CD4-positive, CD25-positive, alpha-beta regulatory T cell (primary cell): ENCODE measurements at places on chromosomes 11 and 22.

DNA sequence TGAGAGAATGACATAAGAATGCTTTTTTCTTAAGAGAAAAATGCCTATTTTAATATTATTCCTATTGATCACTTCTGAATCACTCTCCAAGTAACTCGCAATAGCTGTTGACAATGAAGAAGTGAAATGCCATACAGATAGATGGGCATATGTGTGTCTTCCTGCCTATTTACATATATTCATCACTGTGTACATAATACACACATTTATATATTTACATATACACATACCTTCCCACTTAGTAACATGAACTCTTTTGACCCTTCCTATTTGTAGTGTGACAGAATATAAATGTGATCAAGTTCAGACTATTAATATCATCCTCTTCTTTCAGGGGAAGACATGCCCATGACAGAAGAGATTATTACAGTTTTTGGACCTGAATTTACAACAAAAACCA lies 756.7 kb downstream of the DLG2 start:
- DNase-seq = no peak

- DNase-seq = no peak
Observed at GRCh38 chr22:50683994-50684371, 11.4 kb downstream of the SHANK3 start.

DNA sequence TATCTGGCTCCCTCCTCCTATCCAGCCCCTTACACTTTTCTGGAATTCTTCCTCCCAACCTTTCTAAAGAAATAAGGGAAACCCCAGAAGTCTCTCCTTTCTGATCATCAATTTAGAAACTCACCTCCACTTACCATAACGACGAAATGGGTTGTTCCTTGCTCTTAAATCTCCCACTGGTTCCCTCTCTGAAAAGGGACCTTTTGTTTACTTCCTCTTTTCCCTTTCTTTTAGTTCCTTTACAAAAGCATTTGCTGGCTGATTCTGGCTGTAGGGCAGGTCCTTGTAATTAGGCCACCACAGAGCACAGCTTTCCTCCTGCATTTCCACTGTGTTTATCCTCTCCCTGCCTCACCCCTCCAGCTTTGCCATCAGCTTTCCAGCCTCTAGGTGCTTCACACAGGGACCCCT lies 12.0 kb downstream of the JAML start:
- no peak for DNase-seq

- DNase-seq = no peak
Observed at GRCh38 chr11:12724301-12725054, 50.3 kb downstream of the TEAD1 start.

GRCh38 chr11:44726283-44727113 lies at the start of gene TSPAN18:
Gene TSPAN18, plus strand, starts transcription at chr11:44726962. Its CDS starts 179,455 bp downstream, at chr11:44906417.
- peak; percentile 28 for DNase-seq

- no peak for DNase-seq
Observed at GRCh38 chr11:72119198-72119597, 6.7 kb upstream of the ANAPC15 start.

GRCh38 chr11:76604081-76604625 lies 66.4 kb downstream of the LRRC32 start:
- no peak for DNase-seq

GRCh38 chr11:5317292-5317691 lies 6.8 kb downstream of the OR51B2 start:
- DNase-seq = no peak

GRCh38 chr11:64059339-64060140 lies 23.8 kb downstream of the FLRT1 start:
- no peak for DNase-seq

GRCh38 chr22:42997582-42998090 lies 17.3 kb downstream of the PACSIN2 start:
- DNase-seq = no peak

GRCh38 chr11:83778596-83778995 lies 492.4 kb upstream of the CCDC90B start:
- DNase-seq = no peak

DNA sequence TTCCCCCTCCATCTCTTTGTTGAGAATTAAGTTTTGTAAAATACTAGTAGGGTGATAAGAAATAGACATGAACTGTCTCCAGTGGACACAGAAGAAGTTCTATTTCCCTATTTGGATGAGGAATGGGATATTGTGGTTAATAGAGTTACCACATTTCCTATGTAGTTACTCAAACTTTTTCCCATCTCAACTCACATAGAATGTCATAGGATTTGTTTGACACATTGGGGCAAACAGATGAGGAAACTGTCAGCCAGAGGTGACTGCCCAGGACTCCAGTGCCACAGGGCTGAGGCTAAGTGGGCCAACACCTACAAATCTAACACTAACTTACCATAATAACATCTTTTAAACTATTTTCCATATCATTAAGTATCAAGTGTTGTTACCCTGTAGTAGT lies 58.3 kb downstream of the CCDC83 start:
- no peak for DNase-seq

GRCh38 chr22:46931414-46931813 lies 169.0 kb downstream of the TBC1D22A start:
- no peak for DNase-seq

GRCh38 chr11:62816557-62816956 lies 11.3 kb upstream of the NXF1 start:
- DNase-seq = no peak

DNA sequence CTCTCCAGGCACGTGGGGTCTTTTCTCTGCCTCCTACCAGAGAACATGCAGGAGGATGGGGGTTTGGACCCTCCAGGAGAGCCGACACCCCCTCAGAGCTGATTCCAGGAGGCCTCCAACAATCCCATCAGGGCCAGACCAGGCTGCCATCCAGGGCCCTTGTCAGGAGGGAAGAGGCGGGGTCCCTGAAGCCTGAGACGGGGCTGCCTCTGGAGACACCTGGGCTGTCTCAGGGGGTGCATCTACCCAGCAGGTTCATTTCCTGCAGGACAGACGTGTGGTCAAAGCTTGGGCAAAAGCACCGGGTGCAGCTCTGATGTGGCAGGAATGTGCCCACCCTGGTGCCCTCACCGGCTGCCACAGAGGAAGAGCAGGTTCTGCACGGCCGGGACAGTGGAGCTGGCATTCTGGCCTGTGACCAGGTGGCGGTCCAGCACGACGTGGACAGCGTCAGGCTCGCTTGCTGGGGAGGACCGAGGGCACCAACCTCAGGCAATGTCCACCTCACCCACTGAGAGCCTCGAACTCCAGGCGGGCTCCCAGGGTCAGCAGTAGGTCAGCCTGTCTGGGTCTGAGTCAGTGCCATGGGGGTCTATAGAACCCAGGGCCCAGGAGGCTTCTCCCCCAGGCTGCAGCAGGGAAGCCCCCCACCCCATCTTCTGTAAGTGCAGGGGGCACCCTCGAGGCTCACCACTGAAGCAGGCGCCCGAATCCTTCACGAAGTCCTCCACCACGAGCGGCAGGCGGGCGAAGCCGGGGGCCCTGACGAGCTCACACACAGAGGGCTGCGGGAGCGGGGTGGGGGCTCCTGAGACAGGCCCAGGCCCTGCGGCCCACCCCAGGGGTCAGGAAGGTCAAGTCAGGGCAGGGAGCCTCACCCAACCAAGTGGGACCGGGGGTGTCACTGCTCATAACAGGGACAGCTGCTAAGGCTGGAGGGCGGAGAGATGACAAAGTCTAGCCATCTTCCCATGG lies 6.4 kb downstream of the GATD1 start:
- no peak for DNase-seq

DNA sequence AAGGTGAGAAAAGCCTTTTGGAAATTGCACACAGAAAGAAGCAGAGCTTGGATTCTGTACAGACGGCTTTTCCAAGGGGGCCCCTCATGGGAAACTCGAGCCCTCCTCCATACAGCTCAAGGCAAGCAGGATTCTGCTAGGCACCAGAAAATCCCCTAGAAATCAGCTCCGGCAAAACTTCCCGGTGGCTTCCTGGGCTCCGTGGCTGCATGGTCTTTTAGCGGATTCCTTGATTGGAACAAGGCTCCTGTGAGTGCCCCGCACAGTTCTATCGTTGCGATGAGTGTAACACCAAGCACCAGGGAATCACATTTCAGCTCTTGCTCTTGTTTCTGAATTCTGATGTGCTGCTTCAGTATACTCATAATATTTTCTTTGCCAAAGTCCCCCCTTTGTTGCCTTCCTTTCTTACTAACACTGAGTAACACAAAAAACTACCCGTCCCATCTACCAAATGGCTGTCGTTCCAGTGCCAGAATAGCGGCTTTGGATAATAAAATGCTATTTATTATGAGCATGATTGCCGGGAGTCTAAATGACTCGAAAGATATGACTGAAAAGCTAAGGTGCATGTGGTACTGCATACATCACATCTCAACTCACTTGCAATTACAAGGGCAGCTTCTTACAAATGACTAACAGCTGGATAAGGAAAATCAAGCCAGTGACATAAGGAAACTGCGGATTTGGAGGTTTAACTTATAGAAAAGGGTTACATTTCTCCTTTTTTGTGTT lies 494.1 kb downstream of the DLG2 start:
- DNase-seq = no peak

DNA sequence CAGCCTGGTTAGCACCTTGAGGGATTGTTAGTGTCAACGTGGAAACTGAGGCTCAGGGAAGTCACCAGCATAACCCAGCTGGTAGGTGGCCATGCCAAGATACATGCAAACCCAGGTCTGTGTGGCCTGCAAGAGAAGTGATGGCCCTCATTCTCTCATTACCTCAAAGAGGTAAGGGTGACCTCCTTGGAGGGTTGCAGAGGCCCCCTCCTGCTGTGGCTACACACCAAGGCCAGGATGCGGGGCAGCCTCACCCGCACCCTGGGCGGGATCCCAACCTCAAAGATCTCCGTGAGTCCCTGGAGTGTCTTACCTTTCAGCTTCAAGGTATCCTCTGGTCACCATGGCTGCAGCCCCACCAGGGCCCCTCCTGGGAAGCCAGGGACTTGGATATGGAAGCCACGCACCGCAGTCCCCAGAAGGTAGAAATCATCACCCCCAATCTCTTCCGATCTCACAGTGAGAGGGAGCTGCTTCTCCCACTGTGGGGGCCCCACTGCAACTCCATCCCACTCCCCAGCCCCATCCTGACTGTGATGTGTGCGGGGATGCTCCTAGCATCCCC lies 95.4 kb downstream of the MORC2 start:
- DNase-seq = no peak

- DNase-seq = peak; percentile 78
Observed at GRCh38 chr11:14891143-14892035, 642 bp downstream of the CYP2R1 start.

GRCh38 chr11:3152471-3153110 lies 12.5 kb downstream of the OSBPL5 start:
- no peak for DNase-seq

DNA sequence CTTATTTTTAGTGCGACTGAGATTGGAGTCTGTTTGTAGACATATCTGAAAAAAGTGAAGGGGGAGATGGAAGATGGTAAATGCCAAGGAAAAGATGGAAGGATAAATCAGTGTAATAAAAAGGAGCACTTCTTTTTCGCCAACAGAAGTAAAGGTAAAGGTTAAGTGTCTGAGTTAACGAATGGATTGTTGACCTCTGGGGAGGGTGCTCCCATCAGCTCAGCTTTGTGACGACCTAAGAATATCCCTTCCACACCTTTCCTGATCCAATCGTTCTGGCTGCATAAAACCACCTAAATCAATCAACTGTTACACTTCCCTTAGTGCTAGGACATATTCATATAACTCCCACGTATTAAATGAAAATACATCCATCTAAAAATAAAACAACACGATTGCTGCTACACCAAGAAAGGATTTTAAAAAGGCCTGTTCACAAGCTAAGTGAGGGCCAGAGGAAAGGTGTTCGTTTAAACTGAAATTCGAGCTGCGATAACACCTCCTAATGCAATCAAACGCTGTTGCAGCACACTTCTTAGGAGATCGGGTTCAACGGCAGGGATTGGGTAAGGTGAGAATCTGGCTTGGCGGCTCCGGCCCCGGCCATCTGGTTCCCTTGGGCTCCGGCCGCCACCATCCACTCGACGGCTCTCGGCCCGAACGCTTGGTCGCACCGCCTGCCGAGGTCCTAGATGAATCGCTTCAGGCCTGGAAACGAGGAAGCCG lies 658 bp downstream of the C11orf71 start:
- no peak for DNase-seq

DNA sequence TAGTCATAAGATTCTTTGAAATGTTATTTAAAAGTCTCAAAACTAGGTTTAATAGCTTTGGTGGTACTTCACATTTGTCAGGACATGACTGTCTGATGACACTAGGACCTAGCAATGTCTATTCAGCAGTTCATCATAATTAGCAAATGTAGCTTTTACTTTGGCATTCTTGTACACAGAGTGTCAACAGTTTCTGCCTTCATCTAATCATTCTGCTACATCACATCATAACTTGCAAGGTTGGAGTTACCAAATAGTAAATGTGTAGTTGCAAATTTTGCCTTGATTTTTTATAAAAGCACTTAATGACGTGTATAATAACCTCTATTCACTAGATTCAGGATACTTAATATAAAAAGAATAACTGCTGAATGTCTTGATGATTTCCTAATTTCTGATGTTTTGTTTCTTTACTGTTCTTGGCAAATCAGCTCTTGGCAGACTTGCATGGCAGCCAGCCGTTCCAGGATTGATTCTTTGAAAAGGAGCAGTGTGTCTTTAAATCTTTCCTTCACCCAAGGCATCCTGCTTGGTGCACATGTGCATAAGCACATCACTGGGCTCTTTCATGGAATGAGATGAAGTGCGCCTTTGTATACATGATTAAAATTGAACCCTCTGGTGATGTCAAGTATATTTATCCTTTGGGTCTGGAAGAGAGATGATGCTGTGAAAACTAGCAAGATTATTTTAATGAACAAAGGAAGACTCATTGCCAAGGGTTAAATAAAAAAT lies 12.2 kb downstream of the FBXO7 start:
- no peak for DNase-seq

GRCh38 chr11:33835143-33835878 lies 56.6 kb downstream of the LMO2 start:
- no peak for DNase-seq

- no peak for DNase-seq
Observed at GRCh38 chr22:37763012-37763411, 44.7 kb upstream of the GCAT start.

DNA sequence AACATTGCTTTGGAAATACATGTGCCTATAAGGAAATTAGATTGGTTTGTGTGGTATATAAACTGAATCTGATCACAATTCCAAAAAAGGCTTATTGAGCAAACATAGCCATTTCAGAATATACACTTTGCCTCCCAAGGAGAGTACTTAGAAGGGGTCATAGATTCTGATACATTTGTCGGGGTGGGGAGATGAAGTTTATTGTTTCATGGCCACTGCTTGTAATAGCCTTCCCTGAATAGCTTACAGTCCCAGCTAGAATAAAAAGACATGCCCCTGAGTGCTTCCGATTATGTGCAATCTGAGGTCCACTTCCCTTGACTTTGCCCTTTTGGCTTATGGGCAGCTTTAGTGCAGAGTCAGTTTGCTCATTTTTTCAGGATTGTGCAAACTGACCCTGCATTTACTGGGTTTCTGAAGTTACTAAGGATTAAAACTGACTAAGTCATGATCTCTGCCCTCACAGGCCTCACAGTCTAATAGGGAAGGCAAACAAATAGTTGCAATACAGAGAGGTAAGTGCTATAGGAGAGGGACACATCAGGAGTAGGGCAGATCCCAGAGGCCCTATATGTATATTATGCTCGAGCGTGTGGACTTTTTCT lies 184.2 kb downstream of the BLID start:
- DNase-seq = no peak
